SJSA1 (cell line): ENCODE measurements at places on chromosomes 2 and 18. TPM values are rescaled to one million over a fixed set of nuclear protein-coding genes. Genes with fewer than 3 reads are reported as not detected.

The HTRA2 gene
- total RNA-seq, result 28.3 and 36.8 TPM in 2 replicates

The FER1L5 gene
- not detected in 2 replicates for total RNA-seq

The CROCC2 gene
- total RNA-seq, result not detected in 2 replicates

The KLHL30 gene
- total RNA-seq, result 0.50 and 1.5 TPM in 2 replicates

The LCT gene
- total RNA-seq, result not detected in 2 replicates

The PLGLB1 gene
- total RNA-seq, result 0.56 TPM in 1 of 2 replicates, not detected in the other

The CHAC2 gene
- total RNA-seq, result 19.2 and 19.8 TPM in 2 replicates

The REG3A gene
- not detected in 2 replicates for total RNA-seq

The SFT2D3 gene
- 11.2 and 11.4 TPM in 2 replicates for total RNA-seq

The CCDC74B gene
- 0.34 and 7.2 TPM in 2 replicates for total RNA-seq

The C2orf80 gene
- total RNA-seq, result not detected in 2 replicates

The SH3BP4 gene
- total RNA-seq, result 78.6 and 117 TPM in 2 replicates

The KCNG3 gene
- total RNA-seq, result 5.4 and 7.1 TPM in 2 replicates

The IL36A gene
- not detected in 2 replicates for total RNA-seq

The B3GNT7 gene
- total RNA-seq, result not detected in 2 replicates

The CCDC68 gene
- total RNA-seq, result 0.03 TPM in 1 of 2 replicates, not detected in the other

The GALR1 gene
- total RNA-seq, result not detected in 2 replicates

The DSC3 gene
- total RNA-seq, result 13.9 and 20.0 TPM in 2 replicates

The ACVR1 gene
- 12.2 and 16.6 TPM in 2 replicates for total RNA-seq

The SLC5A7 gene
- total RNA-seq, result not detected in 2 replicates

The ATG9A gene
- 29.8 and 45.8 TPM in 2 replicates for total RNA-seq

The RAB6C gene
- not detected in 2 replicates for total RNA-seq

The TWIST2 gene
- 32.6 and 33.9 TPM in 2 replicates for total RNA-seq

The MC2R gene
- not detected in 2 replicates for total RNA-seq

The ACMSD gene
- not detected in 2 replicates for total RNA-seq

The RNF125 gene
- not detected in 2 replicates for total RNA-seq

The CCDC141 gene
- not detected in 2 replicates for total RNA-seq

The SLC30A3 gene
- total RNA-seq, result not detected in 2 replicates

The ATL2 gene
- total RNA-seq, result 121 and 152 TPM in 2 replicates

The CCDC85A gene
- total RNA-seq, result 0.06 and 0.37 TPM in 2 replicates

The CCDC148 gene
- total RNA-seq, result 3.2 and 3.5 TPM in 2 replicates

The TEX44 gene
- total RNA-seq, result not detected in 2 replicates

The CCDC121 gene
- 2.4 and 2.9 TPM in 2 replicates for total RNA-seq

The CYP26B1 gene
- total RNA-seq, result 0.03 TPM in 1 of 2 replicates, not detected in the other

The APOB gene
- total RNA-seq, result not detected in 2 replicates

The TOGARAM2 gene
- total RNA-seq, result 0.03 TPM in 1 of 2 replicates, not detected in the other

The CEBPZOS gene
- 30.8 and 32.6 TPM in 2 replicates for total RNA-seq

The ANKRD62 gene
- not detected in 2 replicates for total RNA-seq

The RFX8 gene
- 0.68 TPM in 1 of 2 replicates, not detected in the other for total RNA-seq

The SLC16A14 gene
- 0.47 and 1.5 TPM in 2 replicates for total RNA-seq

The AKAIN1 gene
- total RNA-seq, result not detected in 2 replicates

The RNF152 gene
- 15.0 and 18.0 TPM in 2 replicates for total RNA-seq

The GTF2A1L gene
- total RNA-seq, result 0.11 TPM in 1 of 2 replicates, not detected in the other

The TXNL1 gene
- 74.9 and 78.6 TPM in 2 replicates for total RNA-seq

The COLEC12 gene
- total RNA-seq, result 58.8 and 111 TPM in 2 replicates

The HOXD4 gene
- total RNA-seq, result 0.29 and 5.9 TPM in 2 replicates

The MAB21L4 gene
- 0.42 and 0.91 TPM in 2 replicates for total RNA-seq

The SLC23A3 gene
- 0.13 TPM in 1 of 2 replicates, not detected in the other for total RNA-seq

The ASXL3 gene
- total RNA-seq, result not detected in 2 replicates

The ABCG8 gene
- total RNA-seq, result not detected in 2 replicates

The MOGAT1 gene
- not detected in 2 replicates for total RNA-seq

The GREB1 gene
- total RNA-seq, result not detected in 2 replicates

The KATNAL2 gene
- 0.18 and 0.56 TPM in 2 replicates for total RNA-seq
